Temporal lobe (tissue), 4 donors: ENCODE measurements at places on chromosomes 7 and 10. TPM values are rescaled to one million over a fixed set of nuclear protein-coding genes. Genes with fewer than 3 reads are reported as not detected.

Gene KLLN
- total RNA-seq, result 0.49 TPM

Gene CDK1
- total RNA-seq, result 14.3 TPM

Gene FAM180A
- not detected for total RNA-seq

Gene HTR7
- total RNA-seq, result 12.5 TPM

Gene HTR5A
- total RNA-seq, result 1.2 TPM

Gene ADRA2A
- total RNA-seq, result 24.6 TPM

Gene TEX47
- total RNA-seq, result not detected

Gene CRHR2
- total RNA-seq, result 0.98 TPM

Gene GPR85
- total RNA-seq, result 131 TPM

Gene CDC14C
- total RNA-seq, result not detected

Gene RADIL
- total RNA-seq, result 3.7 TPM

Gene GPRIN2
- total RNA-seq, result 18.2 TPM

Gene SUGCT
- total RNA-seq, result 0.98 TPM

Gene MASTL
- total RNA-seq, result 7.6 TPM

Gene EEPD1
- 11.3 TPM for total RNA-seq

Gene AOC1
- total RNA-seq, result not detected

Gene RET
- 2.2 TPM for total RNA-seq

Gene ETV1
- total RNA-seq, result 34.4 TPM
